NCI-H1092 (cell line): ENCODE measurements at places on chromosomes 12 and 14.
A peak's percentile ranks its signal among the peaks of the same experiment; 100 is the strongest.

- DNase-seq = no peak
Observed at GRCh38 chr14:66085224-66085623, 400.9 kb upstream of the CCDC196 start.

DNA sequence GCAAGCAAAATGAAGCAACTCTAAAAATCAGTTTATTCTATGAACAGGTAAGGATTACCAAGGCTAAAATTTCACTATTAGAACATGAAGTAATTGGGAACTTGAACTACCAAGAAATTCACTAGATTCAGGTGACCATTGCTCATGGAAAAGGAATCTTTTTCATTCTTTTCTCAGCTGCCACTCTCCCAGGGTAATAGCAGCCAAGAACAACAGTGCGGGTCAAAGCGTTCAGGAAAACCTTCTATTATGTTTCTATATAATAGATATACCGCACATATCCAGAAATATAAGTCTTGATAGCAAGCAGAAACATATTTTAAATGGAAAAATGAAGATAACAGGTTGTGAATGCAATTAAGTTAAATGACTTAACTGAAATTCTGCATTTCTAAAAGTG lies 125.6 kb downstream of the NELL2 start:
- DNase-seq = no peak

GRCh38 chr12:68864604-68865003 lies 56.6 kb downstream of the MDM2 start:
- no peak for DNase-seq

GRCh38 chr12:57893431-57894353 lies 47.2 kb upstream of the CTDSP2 start:
- no peak for DNase-seq

- DNase-seq = no peak
Observed at GRCh38 chr12:47396902-47397663, 308.7 kb downstream of the RPAP3 start.

DNA sequence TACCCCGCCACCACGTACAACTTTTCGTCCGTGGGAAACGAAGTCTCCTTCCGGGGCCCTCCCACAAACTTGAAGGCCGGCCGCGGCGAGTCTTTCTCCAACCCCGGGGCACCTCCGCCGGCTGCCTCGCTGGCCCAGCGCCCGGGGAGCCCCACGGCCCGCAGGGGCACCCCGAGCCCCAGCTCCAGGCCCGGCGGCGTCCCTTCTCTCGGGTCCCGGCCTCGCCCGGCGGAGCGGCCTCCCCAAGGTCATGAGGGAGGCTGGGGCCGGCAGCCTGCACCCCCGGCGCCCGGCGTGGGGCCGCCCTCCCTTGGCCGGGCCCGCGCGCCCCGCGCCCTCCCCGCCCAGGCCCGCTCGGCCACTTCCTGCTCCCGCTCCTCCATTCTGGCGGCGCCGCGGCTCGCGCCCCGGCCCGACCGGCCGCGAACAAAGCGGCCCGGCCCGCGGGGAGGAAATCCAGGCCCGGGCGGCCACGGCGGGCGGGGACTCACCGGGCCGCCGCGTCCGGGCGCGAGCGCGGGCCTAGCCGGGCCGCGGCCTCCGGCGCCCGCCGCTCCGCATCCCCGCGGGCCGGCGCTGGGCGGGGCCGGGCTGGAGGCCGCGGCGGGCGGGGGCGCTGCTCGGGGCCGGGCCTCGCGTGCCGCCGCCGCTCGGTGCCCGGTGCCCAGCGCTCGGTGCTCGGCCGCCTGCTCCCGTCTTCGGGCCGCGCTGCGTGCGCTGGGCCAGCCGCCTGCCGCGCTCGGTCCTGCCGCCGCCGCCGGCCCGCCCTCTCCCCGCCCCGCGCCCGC lies at the start of gene AKT1:
Gene AKT1 (minus strand): TSS at position 756 of the 788 bp plus-strand sequence. CDS start 3,105 bp downstream, outside the sequence.
- no peak for DNase-seq

GRCh38 chr14:24834956-24835355 lies 201.0 kb upstream of the GZMB start:
- DNase-seq = no peak

DNA sequence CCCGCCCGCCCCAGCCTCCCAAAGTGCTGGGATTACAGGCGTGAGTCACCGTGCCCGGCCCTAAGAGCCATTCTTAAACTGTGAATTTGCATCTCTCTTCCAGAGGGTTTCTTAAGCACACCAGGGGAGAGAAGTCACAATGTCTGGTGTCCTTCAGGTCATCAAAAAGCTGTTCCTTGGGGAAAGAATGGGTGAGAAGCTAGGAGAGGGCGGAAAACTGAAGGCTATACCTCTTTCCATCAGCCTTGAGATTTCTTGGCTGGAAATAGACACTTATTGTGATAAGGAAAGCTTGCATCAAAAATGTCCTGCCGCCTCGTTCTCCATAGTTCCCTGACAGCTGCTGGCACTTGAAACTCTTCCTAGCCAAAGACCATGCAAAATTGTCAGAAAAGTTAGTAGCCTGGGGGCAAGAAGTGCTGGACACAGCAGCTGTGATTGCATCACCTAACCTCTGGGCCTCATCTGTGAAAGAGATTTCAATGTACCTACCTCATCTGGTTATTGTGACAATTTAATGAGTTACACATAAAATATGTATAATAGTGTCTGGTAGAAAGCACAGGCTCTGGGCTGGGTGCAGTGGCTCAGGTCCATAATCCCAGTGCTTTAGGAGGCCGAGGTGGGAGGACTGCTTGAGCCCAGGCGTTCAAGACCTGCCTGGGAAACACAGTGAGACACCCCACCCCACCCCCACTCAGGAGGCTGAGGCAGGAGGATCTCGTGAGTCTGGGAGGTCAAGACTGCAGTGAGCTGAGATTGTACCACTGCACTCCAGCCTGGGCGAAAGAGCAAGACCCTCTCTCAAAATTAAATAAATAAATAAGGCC lies 9.7 kb upstream of the UBC start:
- DNase-seq = no peak

DNA sequence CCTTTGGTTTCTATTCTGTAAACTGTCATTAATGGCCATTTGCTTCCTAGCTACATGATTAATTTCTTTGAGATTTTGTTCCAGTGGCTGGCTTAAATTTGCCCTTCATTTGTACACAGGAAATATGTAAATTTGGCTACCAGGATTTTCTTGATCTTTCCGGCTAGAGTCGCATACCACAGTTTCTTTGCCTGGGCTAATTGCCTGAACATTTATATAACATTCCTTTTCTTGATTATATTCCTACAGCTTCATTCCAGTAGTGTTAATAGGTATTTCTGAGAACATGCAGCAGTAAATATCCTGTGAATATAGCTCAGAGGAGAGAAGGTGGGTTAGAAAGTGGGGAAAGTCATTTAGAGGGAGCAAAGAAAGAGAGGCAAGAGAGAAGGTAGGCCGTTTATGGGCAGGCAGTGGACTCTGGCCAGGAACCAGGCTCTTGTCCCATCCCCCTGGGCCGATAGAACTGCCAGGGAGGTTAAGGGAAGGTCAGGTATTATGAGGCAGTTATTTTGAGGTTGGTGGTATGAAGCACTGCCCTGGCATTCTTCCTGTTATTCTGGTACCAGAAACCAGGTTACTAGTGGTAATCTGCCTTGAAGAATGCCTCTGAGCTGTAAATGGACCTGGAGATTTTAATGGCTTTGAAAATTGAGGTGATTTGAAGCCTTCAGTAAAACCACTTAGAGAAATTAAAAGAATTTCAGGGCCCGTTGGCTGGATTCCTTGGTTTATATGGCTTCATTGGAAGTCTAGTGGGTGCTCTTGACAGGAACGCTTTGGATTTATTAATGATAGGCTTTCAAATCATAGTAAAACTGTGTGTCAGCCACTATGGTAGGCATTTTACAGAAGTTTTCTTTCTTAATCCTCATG lies 4.4 kb downstream of the RNF10 start:
- no peak for DNase-seq

DNA sequence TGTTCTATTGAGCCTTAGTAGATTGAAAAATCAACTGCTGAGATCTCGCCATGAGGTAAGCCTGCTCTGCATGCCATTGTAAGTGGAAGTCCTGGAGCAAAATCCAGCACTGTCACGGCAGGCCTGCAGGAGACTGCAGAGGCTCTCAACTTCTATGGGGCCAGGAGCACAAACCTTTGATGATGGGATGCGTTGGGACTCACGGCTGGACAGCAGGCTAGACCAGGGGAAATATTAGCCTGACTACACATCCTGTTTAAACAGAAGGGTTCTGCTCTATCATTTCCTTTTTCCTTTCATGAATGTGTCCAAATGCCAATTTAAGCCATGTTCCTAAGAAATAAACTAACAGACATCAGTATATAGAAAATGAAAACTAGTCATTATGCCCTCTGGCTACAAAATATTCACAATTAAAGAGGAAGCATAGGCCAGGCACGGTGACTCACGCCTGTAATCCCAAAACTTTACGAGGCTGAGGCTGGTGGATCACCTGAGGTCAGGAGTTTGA lies 33.9 kb upstream of the RASSF8 start:
- DNase-seq = no peak

- DNase-seq = peak; percentile 80
Observed at GRCh38 chr14:60508707-60509437, at the start of gene SIX6. TSS of gene SIX6 (plus strand) at chr14:60509146. CDS start at chr14:60509399, 253 bp downstream.

DNA sequence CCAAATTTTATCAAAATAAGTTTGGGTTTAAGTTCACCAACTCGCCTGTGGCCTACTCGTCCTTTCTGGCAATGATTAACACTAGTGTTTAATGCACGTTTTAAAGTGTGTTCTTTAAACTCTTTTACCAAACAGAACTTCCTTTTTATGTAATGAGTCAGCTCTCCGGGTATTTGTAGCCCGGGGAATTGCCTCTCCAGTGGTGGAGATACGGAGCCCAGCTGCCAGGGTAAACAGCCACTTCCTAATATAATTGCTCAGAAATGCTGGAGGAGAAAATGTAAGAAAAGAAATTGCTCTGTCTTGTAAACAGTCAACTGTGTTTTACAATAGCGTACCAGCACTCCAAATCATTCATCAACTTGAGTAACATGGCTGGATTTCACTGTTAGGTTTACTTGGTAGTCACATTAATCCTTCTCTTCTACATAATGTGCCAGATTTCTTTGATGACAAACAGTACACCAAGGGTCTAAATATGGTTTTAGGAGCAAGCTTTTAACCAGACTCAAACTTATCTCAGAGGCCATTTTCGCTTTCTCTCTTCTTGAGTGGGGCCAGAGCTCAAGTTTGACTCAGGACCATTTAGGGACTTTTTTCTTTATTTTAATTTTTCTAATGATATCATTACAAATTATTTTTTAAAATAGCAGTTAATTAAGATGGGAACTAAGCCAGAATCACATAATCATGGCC lies 101.2 kb upstream of the SLC38A2 start:
- DNase-seq = peak; percentile 29

- DNase-seq = no peak
Observed at GRCh38 chr12:5308216-5308615, 123.7 kb upstream of the NTF3 start.

GRCh38 chr12:61213646-61214045 lies 1046.6 kb upstream of the USP15 start:
- DNase-seq = no peak

DNA sequence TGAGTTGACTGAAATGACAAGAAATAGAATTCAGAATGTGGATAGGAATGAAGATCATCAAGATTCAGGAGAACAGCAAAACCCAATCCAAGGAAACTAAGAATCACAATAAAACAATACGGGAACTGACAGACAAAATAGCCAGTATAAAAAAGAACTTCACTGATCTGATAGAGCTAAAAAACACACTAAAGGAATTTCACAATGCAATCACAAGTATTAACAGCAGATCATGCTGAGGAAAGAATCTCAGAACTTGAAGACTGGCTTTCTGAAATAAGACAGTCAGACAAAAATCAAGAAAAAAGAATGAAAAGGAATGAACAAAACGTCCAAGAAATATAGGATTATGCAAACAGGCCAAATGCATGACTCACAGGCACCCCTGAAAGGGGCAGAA lies 15.3 kb upstream of the OR5AU1 start:
- no peak for DNase-seq

DNA sequence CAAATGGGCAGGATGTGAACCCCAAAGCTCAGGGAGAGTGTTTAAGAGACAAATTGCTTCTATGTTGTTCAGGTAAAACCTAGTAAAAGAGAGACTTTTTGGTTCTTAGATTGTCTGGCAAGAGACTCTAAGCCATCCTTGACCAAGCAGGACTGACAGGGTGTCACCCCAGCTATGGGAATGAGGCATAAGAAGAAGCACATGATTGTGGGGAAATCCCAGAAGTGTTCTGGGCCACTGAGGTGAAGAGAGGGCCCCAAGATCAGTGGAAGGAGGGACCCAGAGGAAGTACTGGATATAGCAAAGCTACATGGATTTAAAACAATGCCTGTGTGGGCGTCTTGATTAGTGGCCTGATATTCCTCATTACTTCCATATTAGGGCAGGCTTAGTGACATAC lies 99.0 kb downstream of the SAMD4A start:
- DNase-seq = no peak

- DNase-seq = no peak
Observed at GRCh38 chr12:52514471-52515318, 5.5 kb downstream of the KRT5 start.

- no peak for DNase-seq
Observed at GRCh38 chr12:114685320-114685781, 1.4 kb upstream of the TBX3 start.

DNA sequence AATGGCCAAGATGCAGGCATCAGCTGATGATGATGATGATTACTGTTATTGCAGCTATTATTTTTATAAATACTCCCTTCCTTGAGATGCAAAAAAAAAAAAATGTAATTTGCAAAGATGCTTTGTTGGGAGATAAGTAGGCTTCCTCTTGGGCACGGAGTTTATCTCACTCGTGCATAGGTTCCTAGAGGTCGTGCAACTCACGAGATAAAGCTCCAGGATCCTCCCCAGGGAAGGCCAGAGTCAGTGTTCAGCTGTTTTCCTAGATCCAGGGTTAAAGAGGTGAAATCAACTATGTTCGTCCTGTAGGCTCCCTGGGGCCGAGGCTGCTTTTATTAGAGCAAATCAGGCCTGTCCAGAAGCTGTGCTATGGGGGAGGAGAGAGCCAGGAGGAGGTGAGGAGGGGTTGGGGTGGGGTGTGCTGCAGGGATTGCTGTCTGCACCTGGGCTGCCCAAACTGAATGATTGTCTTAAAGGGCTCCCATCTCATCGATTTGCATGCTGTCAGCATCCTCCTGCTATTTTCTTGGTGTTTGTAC lies 270.3 kb downstream of the NRXN3 start:
- no peak for DNase-seq

DNA sequence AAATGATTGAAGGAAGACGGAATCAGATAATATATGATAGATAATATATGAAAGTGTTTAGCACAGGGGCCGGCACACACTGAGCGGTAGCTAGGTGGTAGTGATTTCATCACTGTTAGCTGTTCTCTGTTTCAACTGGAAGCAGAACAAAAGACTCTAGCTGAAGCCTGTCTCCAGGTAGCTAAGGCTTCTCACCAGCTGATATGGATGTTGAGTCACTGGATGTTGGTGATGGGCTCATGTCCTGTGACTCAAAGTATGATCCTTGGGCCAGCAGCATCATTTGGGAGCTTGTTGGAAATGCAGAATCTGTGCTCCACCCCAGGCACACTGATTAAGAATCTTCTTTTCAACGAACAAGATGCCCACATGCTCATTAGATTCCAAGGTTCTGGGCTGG lies 21.7 kb upstream of the KCNA5 start:
- DNase-seq = no peak

- no peak for DNase-seq
Observed at GRCh38 chr12:69765515-69765914, 26.9 kb downstream of the RAB3IP start.
